ENCODE measurements at places on chromosomes 1 and 21.

DNA sequence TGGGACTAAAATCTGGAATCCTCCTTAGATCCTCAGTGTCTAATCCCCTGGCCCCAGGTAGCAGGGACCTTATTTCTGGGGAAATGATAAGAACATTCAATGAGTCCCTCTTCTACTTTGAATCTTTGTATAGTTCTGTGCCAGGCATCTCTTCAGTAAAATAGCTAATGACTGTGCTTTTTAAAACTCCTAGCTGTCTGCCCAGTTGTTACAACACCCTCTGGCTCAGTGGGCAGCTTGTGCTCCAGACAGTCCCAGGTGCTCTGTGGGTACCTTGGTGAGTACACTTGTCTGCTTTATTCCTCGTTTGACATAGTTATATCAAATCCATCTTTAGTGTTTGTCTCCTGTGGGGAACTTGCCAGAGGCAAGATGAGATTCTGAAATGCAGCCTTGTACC is 18.0 kb downstream of the TGFB2 start:
- DNase-seq = no peak

DNA sequence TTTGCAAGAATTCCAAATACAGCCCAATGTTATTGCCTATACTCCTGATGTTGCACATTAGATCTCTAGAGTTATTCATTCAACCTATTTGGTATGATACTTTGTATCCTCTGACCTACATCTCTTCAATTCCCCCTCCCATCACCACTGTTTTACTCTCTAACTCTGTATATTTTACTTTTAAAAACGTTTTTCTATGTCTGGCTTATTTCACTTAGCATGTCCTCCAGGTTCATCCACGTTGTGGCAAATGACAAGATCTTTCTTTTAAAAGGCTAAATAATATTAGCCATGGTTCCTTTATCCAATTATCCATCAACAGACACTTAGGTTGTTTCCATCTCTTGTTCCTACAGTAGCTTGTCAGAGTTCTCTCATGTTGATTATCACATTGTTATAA is 207.1 kb upstream of the PTGFR start:
- DNase-seq = no peak

GRCh38 chr1:185152187-185152767 is 4.5 kb downstream of the TRMT1L start:
- no peak for DNase-seq

DNA sequence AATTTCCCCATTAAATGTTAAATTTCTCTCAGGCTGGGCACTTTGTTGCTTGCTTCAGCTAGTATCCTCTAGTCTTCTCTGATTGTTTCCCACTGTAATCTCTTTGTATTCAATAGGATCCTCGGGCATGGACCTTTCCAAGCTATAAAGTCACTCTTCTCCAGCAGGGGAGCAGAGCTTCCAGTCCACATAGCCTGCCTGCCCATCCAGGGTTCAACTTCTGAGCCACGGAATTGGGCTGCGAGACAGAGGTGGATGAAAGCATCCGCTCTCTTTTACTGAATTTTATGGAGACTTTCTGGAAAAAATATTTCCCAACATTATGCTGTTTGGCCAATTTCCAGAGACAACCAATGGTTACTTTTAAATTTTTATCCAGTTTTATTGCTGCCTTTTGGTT is 1.1 kb upstream of the CFHR5 start:
- DNase-seq = no peak

- DNase-seq = no peak
These were observed 3.0 kb upstream of the PPIE start for GRCh38 chr1:39735731-39736130.

DNA sequence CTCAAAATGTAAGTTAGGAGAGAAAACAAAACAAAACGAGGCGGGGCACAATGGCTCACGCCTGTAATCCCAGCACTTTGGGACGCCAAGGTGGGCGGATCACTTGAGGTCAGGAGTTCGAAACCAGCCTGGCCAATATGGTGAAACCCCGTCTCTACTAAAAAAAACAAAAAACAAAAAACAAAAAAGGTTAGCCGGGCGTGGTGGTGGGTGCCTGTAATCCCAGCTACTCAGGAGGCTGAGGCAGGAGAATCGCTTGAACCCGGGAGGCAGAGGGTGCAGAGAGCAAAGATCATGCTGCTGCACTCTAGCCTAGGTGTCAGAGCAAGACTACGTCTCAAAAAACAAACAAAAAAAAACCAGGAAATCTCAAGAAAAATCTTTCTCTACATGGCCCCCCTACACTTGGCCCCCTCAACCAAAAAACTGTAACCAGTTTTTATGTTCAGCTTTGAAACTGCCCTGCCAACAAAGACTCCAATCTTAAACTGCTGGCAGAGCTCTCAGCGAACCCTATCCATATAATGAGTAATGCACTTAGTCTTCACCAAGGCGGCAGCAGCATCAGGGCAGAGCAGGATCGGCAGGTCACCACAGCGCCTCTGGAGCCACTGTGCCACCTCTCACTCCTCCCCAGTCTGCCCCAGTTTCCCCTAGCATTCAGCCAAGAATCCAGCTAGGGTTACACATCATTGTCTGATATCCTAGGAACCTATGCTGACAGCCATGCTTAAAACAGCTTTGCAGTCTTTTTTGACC is 71.7 kb downstream of the JAK1 start:
- no peak for DNase-seq

DNA sequence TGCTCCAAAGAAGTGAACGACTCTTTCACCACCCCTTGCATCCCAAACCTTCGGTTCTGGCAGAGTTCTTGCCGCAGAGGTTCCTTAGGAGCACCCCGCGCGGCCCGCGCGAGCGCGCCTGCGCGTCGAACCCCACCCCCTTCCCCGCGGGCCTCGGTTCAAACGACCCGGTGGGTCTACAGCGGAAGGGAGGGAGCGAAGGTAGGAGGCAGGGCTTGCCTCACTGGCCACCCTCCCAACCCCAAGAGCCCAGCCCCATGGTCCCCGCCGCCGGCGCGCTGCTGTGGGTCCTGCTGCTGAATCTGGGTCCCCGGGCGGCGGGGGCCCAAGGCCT is at the start of gene C1orf56:
Gene C1orf56, plus strand, starts transcription at position 161 of the 334 bp plus-strand sequence. Its CDS starts 97 bp downstream, at position 258.
- DNase-seq = no peak

GRCh38 chr1:18681423-18681835 is 50.8 kb downstream of the PAX7 start:
- DNase-seq = no peak

- DNase-seq = no peak
These were observed 40.7 kb downstream of the GON4L start for GRCh38 chr1:155816351-155816750.

DNA sequence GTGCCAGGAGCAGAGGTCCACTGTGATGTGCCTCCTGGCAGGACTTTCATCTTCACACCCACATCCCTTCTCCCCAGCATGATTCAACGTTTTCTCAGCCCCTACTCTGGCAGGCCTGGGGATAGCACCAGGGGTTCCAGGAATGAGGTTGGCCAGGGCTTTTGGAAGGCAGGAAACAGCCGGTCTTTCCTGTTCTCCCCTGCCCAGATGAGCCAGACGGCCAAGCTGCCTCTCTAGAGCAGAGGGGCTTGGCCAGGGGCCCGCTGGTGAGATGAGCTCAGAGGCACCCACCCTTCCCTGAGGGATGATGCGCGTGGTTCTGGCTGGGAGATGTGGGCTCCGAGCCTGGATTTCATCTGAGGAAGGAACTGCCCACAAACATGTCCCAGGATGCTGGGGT is 4.3 kb upstream of the MFAP2 start:
- no peak for DNase-seq

- no peak for DNase-seq
These were observed 1.6 kb downstream of the PADI2 start for GRCh38 chr1:17117451-17118265.
